ENCODE measurements at places on chromosomes 3 and 15.

DNA sequence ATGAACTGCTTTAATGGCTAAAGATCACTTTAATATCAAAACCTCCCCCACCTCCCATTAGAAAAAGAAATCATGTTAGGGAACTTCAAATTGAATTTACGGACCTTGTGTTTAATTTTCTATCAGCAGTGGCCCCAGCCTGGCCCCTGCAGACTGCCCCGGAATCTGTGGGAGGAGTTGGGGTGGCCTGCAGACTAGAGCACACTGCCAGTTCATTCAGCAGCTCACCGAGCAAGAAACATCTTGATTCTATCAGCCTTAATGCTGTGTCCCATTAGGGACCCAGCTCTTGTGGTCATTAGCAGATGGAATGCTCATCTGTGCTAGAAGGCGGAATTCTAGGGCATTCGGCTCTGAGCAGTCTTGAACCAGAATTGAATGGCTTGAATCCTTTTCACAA, 54.2 kb downstream of the FLNB start:
- no peak for DNase-seq

DNA sequence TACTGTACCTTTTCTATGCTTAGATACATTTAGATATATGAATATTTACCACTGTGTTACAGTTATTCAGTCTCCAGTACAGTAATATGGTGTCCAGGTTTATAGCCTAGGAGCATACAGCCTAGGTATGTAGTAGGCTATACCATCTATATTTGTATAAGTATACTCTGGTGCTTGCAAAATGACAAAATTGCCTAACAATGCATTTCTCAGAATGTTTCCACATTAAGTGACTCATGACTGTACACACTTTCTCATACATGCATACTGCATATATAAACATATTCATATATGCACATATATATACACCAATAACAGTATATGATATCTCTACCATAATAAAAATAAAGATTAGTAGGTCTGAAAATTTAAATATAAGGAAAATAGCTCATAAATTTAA, 169.3 kb downstream of the DPH6 start:
- DNase-seq: no peak

GRCh38 chr3:24235121-24235520, 259.5 kb downstream of the THRB start:
- no peak for DNase-seq

DNA sequence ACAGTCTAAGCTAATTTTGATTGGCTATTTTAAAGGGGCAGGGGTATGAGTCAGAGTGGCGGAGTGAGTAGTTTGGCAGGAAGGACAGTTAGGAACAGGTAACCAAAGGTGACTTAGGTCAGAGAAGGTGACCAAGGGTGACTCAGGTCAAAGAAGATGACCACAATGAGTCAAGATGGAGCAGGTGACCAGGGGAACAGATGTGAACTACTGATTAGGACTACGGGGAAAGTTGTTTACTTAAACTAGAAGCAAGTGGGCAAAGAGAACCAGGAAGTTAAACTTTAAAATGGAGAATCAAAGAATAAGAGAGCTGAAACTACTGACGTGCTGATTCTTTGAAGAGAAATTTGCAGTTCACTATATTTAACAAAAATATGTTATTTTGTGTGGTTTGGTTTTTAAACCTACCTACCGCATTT, 14.1 kb upstream of the CA12 start:
- DNase-seq: no peak

GRCh38 chr3:131797776-131798175, 237.0 kb downstream of the CPNE4 start:
- no peak for DNase-seq

DNA sequence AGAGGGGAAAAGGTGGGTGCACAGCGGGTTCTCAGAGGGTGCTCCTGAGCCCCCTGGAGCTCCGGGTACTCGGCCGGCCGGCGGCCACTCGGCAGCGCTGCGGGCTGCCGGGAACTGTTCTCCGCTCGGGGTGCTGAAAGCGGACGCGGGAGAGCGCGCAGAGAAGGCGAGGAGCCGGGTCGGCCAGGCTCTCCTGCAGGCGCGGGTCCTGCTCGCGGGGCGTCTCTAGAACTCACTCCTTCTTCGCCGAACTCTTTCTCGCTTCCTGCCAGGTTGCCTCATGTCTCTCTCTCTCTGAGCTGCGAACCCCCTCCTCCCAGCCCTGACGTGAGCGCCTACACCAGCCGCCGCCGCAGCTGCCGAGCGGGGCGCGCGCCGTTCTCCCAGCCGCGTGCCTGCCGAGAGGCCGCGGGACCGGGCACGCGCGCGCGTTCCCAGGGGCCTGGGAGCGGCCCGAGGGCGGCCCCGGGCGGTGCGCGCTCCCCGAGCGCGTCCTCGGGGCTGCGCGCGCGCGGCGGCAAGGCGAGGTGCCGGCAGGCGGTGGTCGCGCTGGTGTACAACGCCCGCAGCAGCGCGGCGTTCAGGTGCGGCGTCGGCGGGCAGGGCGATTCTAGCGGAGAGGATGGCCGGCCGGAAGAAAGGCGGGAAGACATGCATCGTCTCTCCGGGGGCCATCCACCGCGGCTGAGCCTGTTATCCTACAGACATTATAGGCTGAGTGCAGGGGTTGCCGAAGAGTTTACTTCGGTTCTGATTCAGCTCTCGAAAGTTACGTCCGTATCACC, at the start of gene PEX5L:
Gene PEX5L (minus strand): TSS at position 267 of the 785 bp plus-strand sequence. CDS start 338 bp downstream, outside the sequence.
- peak; percentile 87 for DNase-seq

- DNase-seq: peak; percentile 92
Observed at GRCh38 chr15:99249270-99249841, at the start of gene TTC23. TTC23 (minus strand) TSS chr15:99249581; CDS start chr15:99228712, 20,869 bp downstream.

DNA sequence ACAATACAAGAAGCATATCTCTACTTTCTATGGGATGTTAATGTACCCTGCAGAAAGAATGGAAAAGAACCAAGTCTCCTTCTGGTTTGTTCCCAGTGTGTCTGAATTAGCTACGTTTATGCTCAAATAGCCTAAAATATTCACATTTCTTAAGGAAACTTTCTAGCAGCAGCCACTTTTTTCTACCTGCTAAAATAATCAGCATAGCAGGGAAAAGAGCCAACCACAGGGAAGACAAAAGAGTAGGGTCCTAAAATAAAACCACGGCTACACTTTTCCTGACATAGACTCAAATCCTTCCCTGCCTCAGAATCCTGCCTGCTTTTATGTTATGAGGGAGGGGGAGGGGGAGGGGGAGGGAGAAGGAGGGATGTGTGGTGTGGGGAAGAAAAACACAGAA, 136.7 kb downstream of the GBE1 start:
- peak; percentile 4 for DNase-seq

DNA sequence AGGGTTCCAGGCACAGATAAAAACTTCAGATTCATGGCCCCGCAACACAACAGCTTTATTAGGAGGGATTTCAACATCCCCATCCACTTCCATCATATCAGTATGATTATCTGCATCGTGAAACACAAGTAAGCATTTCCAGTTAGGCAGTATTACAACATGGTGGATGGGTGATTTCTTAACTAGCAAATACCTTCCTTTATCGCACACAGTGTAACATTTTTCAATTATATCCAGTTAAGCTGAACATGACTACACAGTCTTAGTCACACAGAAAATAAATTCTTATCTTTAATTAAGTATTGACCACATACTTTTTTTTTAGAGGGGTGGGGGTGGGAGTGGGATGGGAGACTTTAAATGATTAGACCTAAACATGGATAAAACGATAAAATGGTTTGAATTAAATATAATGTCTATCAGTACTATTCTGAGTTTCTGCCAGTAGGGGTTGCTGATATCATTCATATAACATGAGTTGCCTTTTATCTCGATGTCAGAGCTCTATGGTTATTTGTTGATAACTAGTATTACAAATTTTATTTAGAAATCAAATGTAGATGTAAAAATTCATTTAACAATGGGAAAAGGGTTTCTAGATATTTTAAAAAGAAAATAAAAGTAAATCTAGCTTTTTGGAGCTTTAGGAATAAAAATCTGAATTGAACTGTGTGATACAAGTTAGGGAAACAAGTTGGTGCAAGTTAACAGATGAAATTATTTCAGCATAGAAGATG, 146.6 kb downstream of the TBL1XR1 start:
- DNase-seq: no peak

DNA sequence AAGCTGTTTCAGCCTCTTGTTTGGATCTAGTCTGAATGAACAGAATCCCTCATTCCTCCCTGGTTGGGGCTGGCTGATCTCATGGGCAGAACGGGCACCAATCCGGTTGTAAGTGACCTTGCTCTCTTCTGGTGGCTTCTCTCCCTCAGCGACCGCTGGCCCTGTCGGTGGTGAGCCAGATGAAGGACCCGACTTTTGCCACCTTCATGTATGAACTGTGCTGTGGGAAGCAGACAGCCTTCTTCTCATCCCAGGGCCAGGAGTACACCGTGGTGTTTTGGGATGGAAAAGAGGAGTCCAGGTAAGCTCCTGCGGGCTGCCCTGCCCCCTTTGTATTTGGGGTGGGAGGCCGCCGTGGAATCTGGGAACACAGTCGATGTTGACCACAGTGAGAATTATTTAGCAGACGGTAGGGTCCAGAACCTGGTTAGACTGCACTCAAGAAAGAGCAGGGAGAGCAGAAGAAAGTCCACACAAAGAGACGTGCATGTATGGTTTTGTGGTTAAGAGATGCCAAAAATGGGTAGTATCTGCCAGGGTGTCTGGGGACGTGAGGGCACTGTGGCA, 138.8 kb downstream of the LRRK1 start:
- no peak for DNase-seq

- no peak for DNase-seq
Observed at GRCh38 chr3:72370947-72371346, 477.3 kb downstream of the SHQ1 start.

DNA sequence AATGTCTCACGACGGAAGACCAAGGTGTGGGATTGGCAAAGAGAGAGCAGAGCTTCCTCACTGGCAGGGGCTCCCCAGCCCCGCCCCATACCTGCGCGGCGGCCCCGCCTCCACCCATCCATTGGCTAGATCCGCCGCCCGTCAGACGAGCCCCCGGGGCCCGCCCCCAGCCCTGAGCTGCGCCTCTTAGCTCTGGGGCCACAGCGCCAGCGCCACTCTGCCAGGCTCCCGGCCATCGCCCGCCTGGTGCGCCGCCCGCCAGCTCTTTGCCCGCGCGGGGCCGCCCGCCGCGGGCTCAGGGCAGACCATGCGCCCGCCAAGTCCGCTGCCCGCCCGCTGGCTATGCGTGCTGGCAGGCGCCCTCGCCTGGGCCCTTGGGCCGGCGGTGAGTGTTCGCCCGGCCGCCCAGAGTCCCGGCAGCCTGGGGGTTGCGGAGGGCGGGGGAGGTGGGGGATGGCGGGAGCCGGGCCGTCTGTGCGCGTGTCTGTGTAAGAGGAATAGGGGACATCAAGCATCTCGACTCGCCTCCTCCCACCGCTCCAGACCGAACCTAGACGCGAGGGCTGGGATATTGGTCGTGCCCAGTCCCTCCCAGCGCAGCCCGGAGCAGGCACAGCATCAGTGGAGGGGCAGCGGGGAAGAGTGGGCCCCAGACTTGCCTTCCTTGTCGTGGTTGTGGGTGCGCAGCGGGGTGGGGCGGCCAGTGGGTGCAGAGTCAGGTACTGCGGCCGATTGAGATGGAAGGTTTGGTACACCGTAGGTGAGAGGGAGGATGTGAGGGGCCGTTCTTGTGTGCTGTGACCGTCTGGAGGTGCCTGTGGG, at the start of gene VIPR1:
Gene VIPR1 (plus strand): TSS at position 215 of the 822 bp plus-strand sequence. CDS start 93 bp downstream, at position 308.
- peak; percentile 94 for DNase-seq

DNA sequence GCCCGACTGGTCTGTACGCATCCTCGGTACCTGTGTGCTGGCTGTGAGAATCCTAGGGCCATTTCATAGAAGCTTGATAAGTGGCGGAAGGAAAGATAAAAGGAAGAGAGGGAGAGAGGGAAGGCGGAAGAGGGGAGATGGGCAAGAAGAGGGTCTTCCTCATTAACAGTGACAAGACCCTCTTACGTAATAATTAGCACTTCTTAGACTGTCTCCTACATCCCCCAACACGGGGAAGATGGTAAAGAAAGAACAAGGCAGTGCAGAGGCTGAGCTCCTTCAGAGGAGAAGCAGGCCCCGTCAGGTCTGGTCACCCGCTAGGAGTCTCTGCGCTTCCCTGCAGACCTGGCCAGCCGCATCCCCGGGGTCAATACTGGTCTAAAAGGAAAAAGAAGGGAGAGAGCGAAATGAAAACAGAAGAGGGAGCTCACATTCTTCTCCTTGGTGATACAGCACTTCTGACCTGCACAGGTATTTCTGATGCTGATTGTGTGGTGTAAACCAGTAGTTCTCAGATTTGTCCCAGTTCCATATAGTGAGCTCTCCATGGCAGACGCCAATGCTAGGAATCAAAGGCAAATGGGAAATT, 19.0 kb upstream of the FAM240A start:
- no peak for DNase-seq

DNA sequence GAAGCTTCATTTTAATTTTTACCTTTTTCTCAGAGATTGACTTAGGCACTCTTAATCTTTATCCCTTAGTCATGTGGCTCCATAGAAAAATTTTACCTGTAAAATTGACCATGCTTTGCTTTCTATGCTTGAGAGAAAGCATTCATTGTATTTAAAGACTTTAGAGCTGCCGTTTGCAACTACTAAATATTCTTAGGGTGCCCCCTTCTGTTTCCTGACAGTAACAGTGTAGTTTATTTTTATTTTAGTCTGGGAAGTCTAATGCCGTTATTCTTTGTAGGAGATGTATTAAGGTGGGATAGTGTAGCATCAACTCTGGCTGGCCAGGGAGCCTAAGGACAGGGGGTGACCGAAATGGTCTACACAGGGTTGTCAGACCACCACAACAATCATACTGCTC, 84.5 kb upstream of the SYNPR start:
- peak; percentile 49 for DNase-seq

DNA sequence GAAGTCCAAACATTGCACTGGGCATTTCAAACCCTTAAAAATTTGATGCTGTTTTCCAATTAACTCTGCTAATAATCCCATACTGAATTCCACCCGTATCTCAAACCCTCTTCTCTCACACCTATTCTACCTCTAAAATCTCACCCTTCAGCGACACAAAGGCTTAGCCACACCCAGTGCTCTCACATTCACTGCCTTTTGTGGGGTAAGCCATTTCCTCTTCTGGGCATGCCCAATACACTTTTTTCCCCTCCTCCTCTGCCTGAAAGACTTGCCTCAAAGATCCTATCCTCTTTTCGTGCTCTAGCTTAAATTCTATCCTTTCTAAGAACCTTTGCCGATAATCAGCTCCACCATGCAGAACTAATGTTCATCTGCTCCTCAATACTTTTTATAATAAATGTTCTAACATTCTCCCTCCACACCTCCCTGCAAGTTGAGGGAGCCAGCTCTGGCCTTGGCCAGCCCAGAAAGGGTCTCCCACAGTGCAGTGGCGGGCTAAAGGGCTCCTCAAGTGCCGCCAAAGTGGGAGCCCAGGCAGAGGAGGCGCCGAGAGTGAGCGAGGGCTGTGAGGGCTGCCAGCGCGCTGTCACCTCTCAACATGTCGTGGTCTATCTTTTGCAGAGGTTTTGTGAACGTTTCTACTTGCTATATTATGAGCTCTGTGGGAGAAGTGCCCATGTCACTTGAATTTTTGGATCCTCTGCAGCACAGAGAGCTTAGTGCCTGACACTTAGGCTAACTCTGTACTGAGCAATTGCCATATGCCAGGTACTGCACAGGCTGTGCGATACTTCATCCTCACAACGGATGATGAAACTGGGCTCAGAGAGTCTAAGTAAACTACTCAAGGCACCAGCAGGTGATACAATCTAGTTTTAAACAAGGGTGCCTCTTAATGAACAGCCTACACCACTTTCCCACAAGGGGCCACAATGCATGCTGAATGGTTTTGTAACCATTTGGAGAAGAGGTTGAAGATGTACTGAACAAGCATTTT, 53.6 kb upstream of the BCL6 start:
- peak; percentile 48 for DNase-seq

GRCh38 chr3:69379661-69380060, 6.2 kb downstream of the FRMD4B start:
- DNase-seq: no peak

GRCh38 chr3:18556001-18556408, 130.9 kb upstream of the SATB1 start:
- no peak for DNase-seq

Measured in mesendoderm (in vitro differentiated cells).